ENCODE measurements at places on chromosomes 1 and 21.

DNA sequence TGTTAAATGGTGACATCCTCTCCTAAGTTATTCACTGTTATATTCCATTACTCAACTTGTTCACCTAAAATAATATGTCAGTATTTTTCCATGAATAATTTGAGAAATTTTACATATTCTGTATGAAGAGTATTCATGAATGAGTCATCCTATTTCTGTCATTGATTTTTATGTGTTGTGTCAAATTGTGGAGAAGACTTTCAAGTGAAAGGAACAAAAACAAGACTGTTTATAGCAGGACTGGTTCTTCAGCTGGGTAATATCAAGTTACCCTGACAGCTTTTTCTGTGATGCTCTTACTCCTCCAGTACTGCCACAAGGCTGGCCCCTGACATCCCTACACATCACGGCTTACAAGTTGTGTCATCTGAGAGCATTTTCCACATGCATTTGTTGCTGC, 847.7 kb downstream of the NCAM2 start:
- DNase-seq, result no peak

DNA sequence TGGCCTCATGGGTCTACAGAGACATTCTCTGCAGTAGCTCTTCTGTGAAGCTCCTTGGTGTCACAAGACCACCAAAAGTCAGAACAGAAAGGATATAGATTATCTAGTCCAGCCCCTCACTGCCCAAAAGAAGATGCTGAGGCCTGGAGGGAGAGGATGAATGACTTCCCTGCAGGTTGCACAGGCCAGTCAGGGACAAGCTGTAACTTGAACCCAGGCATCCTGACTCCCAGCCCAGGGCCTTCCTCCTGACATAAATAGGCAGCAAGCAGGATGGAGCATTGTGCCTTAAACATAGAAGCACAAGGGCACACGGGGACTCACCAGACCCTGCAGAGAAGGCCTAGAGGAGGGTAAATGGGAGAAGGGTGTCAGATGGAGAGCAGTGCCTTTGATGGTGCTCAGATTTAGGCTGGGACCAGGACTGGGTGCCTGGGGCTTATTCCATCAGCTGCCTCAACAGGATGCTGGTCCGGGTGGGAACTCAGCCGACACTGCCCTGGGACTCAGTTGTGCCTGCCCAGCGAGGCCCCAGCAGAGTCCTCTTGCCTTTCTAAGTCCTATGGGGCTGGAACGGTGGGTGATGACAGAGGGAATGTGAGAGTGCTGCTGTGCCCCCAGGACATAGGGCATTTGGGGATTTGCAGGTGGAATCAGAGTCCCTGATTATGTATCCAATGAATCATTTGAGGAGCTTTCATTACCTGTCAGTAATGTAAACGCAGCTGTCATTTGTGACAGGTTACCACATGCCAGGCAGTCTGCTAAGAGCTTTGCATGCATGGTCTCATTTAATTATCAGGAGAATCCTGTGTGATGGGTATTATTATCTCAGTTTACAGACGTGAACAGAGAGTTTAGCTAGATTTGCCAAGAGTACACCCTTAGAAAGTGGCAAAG, 13.2 kb downstream of the S100A7A start:
- DNase-seq, result no peak

- DNase-seq, result no peak
These were observed 3.3 kb upstream of the LSM10 start for GRCh38 chr1:36400825-36401601.

- DNase-seq, result no peak
These were observed 9.4 kb downstream of the USP16 start for GRCh38 chr21:29033871-29034270.

DNA sequence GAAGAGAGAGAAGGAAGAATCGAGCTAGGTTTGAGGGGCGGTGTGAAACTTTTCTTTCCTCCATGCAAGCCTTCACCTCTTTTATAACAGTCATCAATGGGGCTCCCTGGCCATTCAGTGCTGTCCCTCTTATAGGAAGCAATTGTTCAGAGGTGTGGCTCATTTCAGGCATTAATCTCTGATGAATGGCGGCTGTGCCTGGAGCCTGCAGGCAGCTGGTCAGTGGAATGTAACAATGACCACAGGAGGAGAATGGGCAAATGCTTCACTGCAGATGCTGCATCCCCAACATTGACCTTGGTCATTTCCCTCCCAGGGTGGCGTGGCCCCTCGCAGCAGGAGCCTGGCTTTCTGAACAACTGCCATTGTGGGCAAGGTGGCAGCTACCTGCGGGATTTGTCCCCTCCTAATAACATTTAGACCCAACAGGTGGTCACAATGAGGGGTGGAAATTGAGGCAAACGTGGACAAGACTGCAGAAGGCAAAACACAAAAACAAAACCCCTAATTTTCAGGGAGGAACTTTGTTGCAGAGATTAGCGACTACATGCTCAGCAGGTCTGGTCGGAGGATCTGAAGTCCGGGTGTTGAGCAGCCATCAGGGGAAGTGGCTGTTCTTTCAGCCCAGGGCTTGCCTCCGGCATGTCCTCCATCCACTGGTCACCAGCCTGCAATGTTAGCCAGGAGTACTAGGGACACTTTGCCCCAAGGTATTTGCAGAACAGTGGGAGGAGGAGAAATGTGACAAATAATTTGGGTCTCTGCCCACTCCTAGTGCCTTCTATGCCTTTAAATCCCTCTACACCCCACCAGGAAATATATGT, 97.3 kb upstream of the PAXBP1 start:
- no peak for DNase-seq

- DNase-seq, result no peak
These were observed 26.7 kb downstream of the MIA3 start for GRCh38 chr1:222644636-222644980.

DNA sequence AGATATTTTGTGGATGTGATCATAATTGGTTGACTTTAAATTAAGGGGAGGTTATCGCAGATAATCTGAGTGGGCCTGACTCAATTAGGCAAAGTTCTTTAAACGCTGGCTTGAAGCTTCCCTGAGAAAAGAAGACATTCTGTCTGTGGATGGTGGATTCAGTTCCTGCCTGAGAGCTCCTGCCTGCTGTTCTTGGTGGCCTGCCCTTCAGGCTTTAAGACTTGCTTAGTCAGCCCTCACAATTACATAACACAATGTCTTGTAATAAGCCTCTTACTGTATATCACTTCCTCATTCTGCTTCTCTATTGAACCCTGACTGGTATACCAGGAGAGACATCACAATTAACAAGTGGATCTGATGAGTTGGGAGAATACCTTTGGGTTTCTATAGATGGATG, 50.2 kb downstream of the KCNJ6 start:
- no peak for DNase-seq

DNA sequence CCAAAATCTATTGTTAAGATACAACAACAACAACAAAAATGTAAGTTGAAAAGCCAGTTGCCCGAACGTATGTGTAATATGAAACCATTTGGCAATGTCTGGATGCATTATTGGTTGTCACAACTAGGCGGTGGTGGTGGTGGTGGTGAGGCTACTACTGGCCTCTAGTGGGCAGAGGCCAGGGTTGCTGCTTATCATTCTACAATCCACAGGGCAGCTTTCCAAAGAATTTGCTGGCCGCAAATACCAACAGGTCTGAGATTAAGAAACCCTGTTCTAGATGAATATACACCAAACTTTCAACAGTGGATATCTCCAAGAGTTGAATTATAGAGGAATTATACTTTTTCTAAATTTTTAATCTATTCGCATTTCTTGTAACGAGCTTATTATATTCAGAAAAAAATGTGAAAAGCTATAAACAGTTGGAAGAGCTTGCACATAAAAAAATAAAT, 26.8 kb upstream of the ZNF697 start:
- no peak for DNase-seq

DNA sequence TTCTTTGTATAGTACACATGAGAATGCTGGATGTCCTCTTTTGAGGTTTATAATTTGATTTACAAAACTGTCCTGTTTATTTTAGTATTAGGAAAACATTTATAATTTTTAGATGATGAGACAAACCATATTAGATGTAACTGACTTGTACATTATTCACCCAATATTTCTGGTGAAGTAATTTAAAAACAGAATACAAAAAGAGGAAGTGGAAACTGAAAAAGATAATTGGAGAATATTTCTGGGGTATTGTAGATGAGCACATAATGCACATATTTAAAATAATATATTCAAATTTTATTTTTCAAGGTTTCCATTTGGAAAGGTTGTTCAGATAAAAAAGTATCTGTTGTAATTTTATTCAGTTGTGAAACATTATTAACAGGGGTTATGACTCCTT, 40.7 kb downstream of the XPR1 start:
- no peak for DNase-seq

GRCh38 chr1:53061123-53061858, 722 bp upstream of the PODN start:
- no peak for DNase-seq

- DNase-seq, result peak; percentile 37
These were observed 9.4 kb downstream of the MORN1 start for GRCh38 chr1:2381741-2382620.

DNA sequence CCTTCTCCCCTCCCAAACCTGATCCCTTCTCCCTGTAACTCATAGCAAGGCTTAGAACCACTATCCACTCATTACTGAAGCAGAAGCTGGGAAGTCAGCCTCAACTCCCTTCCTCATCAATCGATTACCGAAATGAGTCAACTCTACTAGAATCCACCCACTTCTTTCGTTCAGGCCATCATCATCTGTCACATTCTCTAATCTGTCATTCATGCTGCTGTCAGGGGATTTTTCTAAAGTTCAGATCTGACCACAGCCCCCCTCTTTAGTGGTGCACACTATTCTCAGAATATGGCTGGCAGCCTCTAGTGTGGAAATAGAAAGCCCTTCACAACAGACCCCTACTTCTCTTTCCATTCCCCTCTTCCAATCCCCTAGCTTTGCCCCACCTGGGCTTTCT, 5.1 kb downstream of the NT5C1A start:
- DNase-seq, result no peak

GRCh38 chr1:175604942-175605286, 138.5 kb downstream of the TNR start:
- DNase-seq, result no peak

- no peak for DNase-seq
These were observed 12.2 kb downstream of the SDCCAG8 start for GRCh38 chr1:243267914-243268653.

GRCh38 chr1:209899948-209900347, 38.1 kb upstream of the SYT14 start:
- no peak for DNase-seq

DNA sequence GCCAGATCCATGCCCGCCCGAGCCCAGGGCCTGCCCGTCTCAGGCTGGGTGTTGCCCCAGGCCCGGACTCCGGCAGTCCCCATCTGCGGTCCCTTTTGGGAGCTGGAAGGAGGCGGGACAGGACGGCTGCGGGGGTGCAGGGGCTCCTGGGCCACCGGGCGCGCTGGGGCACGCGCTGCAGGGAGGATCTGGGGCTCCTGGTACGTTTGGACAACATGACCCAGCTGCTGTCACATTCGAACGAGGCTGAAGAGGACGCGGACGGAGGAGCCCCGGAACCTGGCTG, 6.6 kb upstream of the CALML6 start:
- no peak for DNase-seq

GRCh38 chr21:36122977-36123376, 11.9 kb upstream of the CBR3 start:
- DNase-seq, result no peak

DNA sequence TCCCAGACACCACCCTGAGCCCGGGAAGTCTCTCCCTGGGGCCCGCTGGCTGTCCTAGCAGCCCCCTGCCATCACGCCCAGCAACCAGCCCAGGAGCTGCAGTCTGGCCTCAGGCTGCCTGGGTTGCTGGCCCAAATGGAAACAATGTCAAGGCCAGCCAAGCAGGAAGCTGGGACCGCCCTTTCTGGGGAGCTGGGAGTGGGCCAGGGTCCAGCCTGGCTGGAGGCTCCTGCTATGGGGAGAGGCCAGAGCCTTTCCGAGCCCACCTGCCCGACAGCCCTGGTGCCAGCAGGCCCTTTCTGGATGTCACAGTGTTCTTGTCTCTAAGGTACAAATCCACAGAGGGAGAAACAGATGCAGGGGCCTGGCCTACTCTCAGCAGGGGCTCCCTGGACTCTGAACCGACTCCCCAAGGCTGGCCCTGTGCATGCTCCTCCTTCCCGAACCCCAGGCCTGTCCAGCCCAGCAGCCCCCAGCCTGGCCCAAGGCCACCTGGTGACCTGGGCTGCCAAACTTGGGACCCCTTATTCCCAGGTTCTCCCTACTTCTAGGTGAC, 1.2 kb upstream of the MMEL1 start:
- no peak for DNase-seq

DNA sequence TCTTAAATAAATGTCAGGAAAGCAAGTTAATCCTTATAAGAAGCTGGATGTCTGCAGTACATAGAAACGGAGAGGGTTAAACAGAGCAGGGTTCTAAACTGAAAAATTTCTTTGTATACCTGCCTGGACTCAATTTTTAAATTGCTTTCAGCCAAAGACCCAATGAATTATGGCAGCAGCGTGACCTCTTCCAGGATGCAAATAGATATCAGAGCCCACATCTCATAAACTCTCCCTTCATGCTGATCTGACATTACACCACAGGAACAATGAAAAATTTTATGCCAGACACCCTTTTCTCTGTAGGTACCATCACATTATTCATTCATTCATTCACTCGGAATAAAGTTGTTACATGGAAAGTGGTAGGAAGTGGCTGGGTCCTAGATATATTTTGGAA, 236.4 kb downstream of the NUF2 start:
- no peak for DNase-seq

DNA sequence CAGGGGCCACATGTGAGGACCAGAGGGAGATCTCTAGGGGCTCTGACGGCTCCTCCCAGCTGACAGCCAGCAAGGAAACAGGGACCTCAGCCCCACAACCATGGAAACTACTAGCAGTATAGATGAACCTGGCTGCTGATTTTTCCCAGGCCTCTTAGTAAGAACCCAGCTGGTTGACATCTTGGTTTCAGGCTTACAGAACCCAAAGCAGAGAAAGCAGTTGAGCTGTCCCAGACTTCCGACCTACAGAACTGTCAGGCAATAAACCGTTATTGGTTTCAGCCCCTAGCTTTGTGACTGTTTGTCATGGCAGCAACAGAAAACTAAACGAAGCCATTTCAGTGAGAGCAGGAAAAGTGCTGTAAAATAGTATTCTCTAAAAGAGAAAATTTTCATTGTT, 36.4 kb downstream of the ETS2 start:
- DNase-seq, result no peak

DNA sequence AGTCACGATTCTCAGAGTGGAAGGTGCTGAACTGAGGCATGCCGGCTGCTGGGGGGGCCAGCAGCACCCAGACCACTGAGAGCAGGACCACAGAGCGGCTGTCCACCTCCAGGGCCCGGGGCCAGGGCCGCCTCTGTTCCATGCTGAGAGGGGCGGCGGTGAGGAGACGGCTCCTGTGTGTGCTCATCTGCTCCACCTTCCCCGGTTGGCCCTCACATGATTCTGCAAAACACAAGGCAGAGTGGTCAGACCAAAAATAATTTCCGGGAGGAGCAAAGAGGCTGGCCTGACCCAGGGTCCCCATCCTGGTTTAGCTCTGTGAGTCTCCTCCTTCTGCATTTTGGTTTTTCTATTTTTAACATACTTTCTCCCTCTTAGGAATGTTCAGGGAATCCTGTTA, 26.4 kb downstream of the PLXNA2 start:
- DNase-seq, result no peak

GRCh38 chr1:19877181-19877750, 4.9 kb upstream of the OTUD3 start:
- no peak for DNase-seq
